Upper lobe of left lung (tissue), 6 donors: ENCODE measurements at places on chromosomes 5 and 9. TPM values are rescaled to one million over a fixed set of nuclear protein-coding genes. Genes with fewer than 3 reads are reported as not detected.

Gene ARID3C
- total RNA-seq, result not detected

Gene TAF11L10
- total RNA-seq, result not detected

Gene SMIM3
- 21.1 TPM for total RNA-seq

- no peaks in the 10 kb centered on the region for H3K36me3 ChIP-seq
- H3K27ac ChIP-seq, result no peak overlapping the region
- H3K4me1 ChIP-seq, result no peaks in the 10 kb centered on the region
- no peak for DNase-seq
These were observed 91.1 kb downstream of the ENC1 start for GRCh38 chr5:74549384-74549783.

GRCh38 chr5:137666461-137666850 is 69.4 kb downstream of the KLHL3 start:
- H3K4me1 ChIP-seq, result peaks cover 12% of the 10 kb centered on the region
- H3K4me3 ChIP-seq, result no peak overlapping the region
- no peak for DNase-seq
- no peaks in the 10 kb centered on the region for H3K36me3 ChIP-seq
- peak overlapping the region; percentile 35 for H3K27ac ChIP-seq

DNA sequence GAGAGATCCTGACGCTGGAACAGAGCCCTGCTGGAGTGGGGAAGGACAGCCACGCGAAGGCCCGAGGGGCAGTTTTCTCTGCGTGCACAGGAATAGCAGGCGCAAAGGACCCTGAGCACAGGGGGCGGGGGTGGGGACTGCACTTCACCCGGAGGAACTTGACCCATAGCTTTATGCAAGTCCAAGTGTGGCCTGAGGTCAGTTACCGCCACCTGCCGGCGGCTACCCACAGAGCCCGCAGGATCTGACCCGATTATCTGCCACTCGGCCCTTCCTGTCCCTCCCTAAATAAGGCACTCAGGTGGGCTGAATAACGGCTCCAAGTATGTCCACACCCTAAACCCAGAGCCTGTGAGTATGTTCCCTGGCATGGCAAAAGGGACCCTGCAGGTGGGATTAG is 65.4 kb upstream of the FCN1 start:
- H3K4me1 ChIP-seq, result no peaks in the 10 kb centered on the region
- peak; percentile 55 for DNase-seq
- H3K4me3 ChIP-seq, result no peak overlapping the region
- no peaks in the 10 kb centered on the region for H3K36me3 ChIP-seq
- H3K27ac ChIP-seq, result no peak overlapping the region

GRCh38 chr9:71638627-71639026 is 129.7 kb downstream of the CEMIP2 start:
- H3K36me3 ChIP-seq, result no peaks in the 10 kb centered on the region
- H3K27me3 ChIP-seq, result no peaks in the 10 kb centered on the region
- DNase-seq, result peak; percentile 39
- H3K27ac ChIP-seq, result peak overlapping the region; percentile 84
